ENCODE measurements at places on chromosomes 7 and 10.
A peak's percentile ranks its signal among the peaks of the same experiment; 100 is the strongest.

GRCh38 chr10:95697429-95697828 lies 3.7 kb upstream of the TCTN3 start:
- DNase-seq = no peak

- DNase-seq = no peak
These were observed 115.9 kb upstream of the MEOX2 start for GRCh38 chr7:15802425-15802824.

- no peak for DNase-seq
These were observed 528.3 kb downstream of the PHTF2 start for GRCh38 chr7:78326876-78327275.

- no peak for DNase-seq
These were observed 74.7 kb upstream of the WDR11 start for GRCh38 chr10:120776442-120776841.

GRCh38 chr7:18445483-18445882 lies 50.1 kb upstream of the HDAC9 start:
- DNase-seq = no peak

DNA sequence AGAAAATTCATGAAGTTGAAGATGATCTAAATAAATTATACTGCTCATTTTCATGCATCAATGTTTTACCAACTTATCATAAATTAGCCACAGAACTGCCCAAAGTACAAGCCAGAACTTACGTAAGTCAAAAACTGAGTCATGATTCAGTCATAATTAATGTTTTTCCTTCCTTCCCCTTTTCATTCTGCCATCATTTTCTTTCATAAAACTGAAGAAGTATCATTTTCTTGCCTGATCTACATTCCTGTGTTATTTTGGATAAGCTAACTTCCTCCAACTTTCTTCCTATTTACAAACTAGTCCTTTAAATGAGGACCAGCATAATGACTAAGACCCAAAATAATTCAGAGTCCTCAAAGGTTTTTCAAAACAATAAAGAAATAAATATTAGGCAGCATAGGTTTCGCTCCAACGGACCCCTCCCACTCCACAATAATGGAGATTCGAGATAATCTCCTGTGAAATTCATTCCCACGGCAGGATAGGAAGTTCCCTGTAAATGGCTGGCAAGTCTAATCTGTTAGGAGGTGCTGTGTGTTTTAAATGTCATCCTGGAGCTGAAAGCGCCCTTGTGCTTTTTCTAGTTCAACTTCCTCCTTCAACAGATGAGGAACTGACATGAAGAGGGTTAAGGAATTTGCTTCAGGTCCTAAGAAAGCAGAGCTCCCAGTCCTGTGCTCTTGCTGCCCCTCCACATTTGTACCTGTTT lies 218.9 kb downstream of the DOCK4 start:
- DNase-seq = no peak

- DNase-seq = no peak
These were observed 11.2 kb upstream of the THSD7A start for GRCh38 chr7:11843113-11843765.

DNA sequence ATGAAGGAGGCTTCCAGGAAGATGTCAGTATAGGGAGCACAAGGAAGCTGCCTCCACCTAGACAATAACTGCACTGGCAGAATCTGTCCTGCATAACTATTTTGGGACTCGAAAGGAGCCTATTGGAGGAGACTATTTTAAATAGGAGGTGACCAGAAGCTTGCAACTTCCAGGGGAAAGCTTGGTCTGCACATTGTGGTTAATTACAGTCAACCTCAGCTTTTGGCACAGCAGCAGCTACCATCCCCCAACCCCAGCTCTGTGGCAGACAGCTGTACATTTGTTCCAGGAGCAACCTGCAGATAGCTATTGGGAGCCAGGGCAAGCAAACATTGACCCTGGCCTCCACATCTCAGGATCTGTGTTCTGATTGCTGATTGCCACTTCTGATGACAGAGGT lies 46.3 kb upstream of the NANOS1 start:
- no peak for DNase-seq

GRCh38 chr10:71684356-71685173 lies 35.0 kb downstream of the C10orf105 start:
- peak; percentile 24 for DNase-seq

DNA sequence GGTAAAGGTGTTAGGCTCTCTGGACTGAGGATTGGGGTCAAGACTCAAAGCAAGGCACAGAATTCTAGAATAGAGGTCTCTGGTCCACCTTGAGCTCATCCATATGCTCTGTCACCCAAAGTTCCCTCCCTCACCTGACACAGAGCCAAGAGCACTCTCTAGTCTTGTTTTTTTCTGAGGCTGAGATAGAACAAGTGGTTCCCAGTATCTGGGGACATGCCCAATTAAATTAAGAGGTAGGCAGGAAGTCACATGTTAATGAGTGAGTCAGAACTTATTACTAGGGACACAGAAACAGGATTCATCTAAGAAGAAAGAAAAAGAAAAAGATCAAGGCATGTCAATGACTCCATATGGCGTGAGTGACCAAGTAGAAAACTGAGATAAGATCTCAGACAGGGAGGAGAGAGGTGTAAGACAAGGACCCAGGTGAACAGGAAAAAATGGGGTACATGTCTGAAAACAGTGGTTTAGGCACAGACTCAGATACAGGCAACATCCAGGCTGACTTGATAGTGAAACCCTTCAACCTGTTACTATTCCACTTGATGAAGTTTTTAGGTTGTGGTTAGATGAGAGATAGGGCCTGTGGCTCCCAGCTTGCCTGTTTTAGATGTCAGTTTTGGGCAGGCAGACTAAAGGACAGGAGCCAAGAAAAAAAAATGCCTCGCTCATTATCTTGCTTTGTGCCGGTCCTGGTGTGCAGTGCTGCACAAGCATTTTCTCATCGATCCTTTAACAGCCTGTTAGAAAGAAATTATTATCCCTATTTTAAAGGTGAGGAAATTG lies 609.9 kb downstream of the CCSER2 start:
- DNase-seq = no peak

GRCh38 chr7:155560982-155561686 lies 14.8 kb upstream of the CNPY1 start:
- DNase-seq = no peak

Data from stimulated activated CD4-positive, alpha-beta T cell treated with anti-CD3 and anti-CD28 coated beads, Interleukin-1b, Interleukin-23, amount 100 ng/mL, for 48 hours (primary cell).